Retinal pigment epithelial cell (primary cell): ENCODE measurements at places on chromosomes 3 and 15.
A peak's percentile ranks its signal among the peaks of the same experiment; 100 is the strongest.

DNA sequence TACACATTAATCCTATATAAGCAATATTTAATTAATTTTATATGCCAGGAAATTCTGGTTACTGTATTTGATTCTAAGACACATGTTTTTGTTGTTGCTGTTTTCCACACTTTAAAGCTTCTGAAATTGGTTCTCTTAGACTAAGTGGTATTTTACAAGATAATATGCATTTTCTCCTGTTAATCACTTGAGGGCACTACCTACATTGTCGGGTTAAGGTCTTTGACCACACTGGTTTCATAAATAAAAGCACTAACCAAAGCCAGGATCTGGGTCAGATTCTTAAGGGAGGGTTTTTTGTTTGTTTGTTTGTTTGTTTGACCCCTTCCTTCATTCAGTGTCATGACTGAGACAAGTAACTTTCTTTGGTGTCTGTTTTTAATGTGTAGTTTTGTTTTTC lies 590.2 kb downstream of the RBMS3 start:
- DNase-seq, result peak; percentile 0

DNA sequence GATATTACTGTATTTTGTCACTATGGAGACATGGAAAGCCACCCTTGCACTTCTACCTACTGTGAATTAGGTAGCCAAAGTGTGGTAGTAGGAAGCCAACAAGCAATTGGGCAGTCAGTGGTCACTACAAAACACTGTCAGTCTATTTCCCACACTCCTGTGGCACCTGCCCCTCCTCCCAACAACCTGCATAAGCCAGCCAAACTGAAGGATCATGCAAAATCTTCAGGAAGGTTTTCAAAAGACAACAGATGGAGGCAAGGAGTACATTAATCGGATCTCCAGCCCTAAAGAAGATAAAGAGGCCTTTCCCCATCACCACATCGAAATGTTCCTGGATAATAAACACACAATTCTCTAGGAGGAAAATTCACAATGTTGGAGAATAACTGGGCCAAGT lies 11.9 kb downstream of the POMGNT2 start:
- no peak for DNase-seq

- DNase-seq, result no peak
These were observed 19.1 kb upstream of the ADGRG7 start for GRCh38 chr3:100590114-100590839.

GRCh38 chr3:140122183-140122582 lies 187.2 kb downstream of the CLSTN2 start:
- no peak for DNase-seq
